NCI-H460 (cell line): ENCODE measurements at places on chromosomes 2 and 18. TPM values are rescaled to one million over a fixed set of nuclear protein-coding genes. Genes with fewer than 3 reads are reported as not detected.

The OSR1 gene
- 5.1 and 5.2 TPM in 2 replicates for total RNA-seq

The SH3BP4 gene
- total RNA-seq: 28.2 and 36.9 TPM in 2 replicates

The PFN4 gene
- 0.77 and 1.6 TPM in 2 replicates for total RNA-seq

The SALL3 gene
- total RNA-seq: 0.02 TPM in 1 of 2 replicates, not detected in the other

The POU3F3 gene
- not detected in 2 replicates for total RNA-seq

The PLA2R1 gene
- 20.2 and 22.8 TPM in 2 replicates for total RNA-seq
